ENCODE measurements at places on chromosomes 7 and 10.

GRCh38 chr7:70372768-70373515 lies 759.0 kb upstream of the GALNT17 start:
- no peak for DNase-seq

GRCh38 chr7:83732305-83732704 lies 83.4 kb upstream of the SEMA3E start:
- no peak for DNase-seq

DNA sequence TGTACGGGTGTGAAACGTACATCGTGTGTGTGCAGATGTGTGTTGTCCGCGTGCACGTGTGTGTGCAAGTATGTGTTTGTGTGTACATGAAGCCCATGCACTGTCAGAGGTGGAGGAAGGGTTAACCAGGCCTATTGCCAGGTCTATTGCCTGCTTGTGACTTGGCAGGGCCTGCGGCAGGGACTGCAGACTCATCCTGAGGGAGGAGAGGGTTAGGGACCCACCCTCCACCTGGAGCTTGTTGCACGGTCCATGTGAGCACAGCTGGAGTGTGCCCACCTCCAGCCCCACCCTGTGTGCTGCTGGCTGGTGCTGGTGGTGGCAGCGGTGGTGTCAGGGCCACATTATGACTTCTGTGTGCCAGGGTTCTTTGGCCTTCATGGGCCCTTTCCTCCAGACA lies 7.1 kb upstream of the AQP1 start:
- no peak for DNase-seq

GRCh38 chr7:141339603-141340002 lies 211.6 kb upstream of the AGK start:
- no peak for DNase-seq

DNA sequence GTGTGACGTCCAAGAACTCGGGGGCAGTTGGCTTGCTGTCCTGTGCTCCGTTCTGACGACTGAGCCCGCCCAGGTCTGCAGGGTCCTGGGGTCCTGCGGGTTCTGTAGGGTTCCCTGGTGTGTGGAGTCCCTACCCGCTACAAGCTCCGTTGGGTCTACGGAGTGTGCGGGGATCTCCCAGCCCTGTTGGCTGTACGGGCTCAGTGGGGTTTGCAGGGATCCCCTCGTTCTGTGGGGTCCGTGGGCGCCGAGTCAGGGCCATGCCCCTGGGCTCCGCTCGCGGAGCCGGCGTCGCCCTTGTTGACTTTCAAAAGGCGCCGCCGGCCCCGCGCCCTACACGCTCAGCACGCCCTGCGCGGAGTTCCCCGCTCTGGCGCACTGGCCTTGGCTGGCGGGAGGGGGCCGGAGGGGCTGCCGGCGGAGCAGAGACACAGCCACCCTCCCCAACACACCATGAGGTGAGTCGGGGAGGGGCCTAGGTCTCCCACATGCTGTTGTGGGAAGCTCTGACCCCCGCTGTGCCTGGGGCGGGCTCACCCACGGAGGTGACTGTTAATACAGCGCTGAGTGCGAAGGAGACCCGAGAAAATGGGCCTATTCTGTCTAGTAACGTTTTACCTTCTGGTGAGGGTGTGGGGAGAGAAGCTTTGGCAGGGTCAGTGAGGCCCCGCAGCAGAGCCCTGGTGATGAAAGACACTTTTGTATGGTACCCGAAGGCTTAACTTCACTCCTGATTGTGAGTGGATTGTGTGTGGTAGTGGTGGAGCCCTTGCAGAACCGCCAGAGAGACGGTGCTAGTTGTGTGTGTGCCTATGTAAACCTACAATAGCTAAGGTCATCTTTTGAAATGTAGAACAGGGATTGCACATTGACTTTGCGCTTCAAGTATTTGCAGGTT lies 8.1 kb downstream of the TASOR2 start:
- peak; percentile 56 for DNase-seq

GRCh38 chr7:50274361-50274760 lies 30.2 kb upstream of the IKZF1 start:
- DNase-seq = no peak

DNA sequence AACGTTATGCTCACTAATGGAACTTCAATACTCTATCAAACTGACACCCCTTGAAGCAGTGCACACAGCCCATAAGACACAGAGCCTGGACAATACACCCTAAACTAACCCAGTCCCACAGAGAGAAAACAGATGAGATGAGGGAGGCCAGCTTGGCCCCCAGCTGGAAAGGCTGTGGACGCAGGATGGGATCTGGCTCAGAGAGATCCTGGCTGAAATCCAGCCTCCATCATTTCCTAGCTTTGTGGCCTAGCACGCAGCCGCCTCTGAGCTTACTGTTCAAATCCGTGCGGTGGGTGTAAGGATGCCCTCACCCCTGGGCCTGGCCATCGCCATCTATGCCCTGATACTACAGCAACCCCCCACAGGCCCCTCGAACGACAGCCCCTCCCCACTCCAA lies 32.7 kb downstream of the SNX8 start:
- DNase-seq = no peak

DNA sequence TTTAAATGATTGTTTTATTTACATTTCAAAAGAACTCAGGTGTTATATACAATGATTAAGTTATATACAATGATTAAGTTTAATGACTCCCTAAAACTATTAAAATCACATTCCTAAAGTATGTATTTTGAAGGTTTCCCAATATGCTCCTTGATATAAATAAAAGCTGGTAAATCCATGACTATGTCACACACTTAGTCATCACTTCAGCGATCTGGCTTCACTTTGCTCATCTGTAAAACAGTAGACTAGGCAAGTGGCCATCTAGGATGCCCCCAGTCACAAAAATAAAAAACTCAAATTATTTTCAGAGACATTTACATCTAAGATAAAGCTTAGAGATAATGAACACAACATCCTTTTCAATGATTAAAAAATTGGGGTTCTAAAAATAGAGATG lies 10.8 kb downstream of the ICA1 start:
- no peak for DNase-seq

DNA sequence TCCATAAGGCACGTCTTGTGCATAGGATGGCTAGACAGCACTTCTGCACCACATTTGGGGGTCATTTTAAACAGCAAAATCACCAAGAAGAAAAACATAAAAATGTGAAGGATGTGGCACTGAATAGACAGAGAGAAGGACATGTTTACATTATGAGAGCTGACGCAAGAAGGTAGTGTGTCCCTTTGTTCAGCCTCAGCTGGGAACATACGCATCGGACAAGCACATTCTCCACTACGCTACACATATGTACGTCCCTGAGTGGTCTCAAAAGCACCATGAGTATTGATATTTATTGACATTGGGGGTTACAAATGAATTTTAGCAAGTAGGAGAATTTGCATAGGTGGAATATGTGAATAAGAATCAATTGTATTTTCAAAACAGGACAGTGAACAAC lies 20.2 kb downstream of the DDC start:
- no peak for DNase-seq

DNA sequence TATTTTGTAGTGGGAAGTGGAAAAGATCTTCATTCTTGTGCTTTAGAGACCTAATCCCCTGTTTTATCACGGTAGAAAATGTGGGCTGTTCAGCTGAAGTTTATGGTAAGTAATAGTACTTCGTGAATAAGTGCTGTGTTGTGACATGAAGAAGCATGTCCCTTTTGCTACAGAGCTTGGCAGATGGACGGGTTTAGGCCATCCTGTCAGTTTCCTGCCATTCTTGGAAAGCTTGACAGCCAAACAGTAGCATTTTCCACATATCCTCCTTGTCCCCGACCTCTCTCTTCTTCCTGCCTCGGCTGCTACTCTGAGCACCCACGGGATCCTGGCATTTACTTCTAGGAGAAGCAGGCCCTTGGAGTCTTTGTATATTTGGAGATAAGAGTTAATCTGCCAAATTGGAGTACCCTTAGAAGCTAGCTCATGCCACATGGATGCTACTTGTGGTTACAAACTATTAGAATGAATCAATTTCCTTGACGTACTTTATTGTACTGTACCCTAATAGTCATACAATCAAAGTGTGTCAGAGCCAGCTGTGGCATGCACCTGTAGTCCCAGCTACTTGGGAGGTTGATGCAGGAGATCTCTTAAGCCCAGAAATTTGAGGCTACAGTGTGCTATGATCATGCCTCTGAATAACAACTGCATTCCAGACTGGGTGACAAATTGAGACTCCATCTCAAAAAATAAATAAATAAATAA lies 39.2 kb downstream of the PNLIPRP3 start:
- no peak for DNase-seq

DNA sequence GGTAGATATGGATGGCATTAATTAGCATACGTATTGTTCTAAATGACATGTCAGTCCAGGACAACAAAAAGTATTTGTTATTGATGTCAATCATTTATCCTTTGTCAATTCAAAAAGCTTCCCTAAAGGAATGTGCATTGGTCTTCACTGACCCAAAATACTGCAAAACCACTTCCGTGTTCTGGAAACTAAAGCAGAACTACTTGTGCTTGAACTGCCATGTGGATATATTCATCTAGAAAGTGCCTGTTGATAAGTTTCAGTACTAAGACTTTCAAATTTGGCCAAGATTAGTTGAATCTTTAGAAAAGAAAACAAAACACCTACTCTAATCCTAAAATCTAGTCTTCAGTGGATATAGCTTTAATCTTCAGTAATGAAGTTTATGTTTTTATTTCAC lies 242.1 kb upstream of the PPP1R3A start:
- DNase-seq = no peak

DNA sequence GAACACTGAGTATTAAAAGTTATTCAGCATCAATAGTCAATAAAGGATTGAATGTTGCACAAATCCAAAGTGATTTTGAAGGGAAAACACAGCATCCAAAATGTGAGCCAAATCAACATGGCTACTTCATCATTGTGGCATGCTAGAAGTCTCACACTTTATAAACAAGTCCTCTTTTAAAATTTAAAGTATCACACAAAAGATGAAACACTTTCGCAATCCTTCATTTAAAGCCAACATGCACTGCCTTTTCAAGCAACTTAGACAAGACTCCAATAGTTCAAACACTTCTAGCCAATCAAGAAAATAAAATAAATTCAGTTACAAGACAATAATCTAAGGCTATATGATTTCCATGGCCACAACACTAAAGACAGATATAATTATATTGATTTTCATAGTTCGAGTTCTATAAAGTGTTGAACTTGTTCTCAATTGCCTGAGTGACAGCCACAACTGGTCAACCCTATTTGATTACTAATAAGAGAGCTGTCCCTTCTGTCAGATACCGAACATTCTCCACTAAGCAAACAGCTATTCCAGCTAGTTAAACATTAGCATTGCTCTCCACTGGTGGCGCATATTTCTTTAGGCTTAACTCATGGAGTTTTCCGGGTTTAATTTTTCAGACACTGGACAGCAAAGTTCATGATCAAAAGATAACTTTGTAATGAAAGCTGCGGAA lies 8.3 kb downstream of the EBF3 start:
- DNase-seq = no peak

- no peak for DNase-seq
Observed at GRCh38 chr7:42227936-42228591, 8.9 kb downstream of the GLI3 start.

- no peak for DNase-seq
Observed at GRCh38 chr7:30260246-30260768, 24.1 kb upstream of the ZNRF2 start.

GRCh38 chr7:22672846-22673680 lies 53.9 kb upstream of the IL6 start:
- no peak for DNase-seq

DNA sequence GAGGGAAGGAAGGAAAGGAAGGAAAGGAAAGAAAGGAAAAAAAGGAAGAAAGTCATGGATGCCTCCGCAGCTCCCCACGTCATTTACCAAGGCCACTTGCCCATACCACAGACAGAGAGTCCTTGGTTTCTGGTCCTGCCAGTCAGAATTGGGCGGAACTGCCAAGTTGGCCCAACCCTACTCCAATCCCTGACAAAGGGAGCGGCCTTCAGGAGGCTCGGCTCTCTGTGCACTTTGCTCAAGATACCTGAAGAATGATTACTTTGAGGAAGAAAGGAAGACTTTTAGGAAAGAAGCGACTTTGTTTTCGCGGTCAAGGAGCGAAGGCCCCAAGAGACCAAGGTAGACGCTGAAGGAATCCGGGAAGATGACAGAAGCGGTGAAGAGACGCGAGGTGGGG lies 49.1 kb upstream of the FXYD4 start:
- no peak for DNase-seq

DNA sequence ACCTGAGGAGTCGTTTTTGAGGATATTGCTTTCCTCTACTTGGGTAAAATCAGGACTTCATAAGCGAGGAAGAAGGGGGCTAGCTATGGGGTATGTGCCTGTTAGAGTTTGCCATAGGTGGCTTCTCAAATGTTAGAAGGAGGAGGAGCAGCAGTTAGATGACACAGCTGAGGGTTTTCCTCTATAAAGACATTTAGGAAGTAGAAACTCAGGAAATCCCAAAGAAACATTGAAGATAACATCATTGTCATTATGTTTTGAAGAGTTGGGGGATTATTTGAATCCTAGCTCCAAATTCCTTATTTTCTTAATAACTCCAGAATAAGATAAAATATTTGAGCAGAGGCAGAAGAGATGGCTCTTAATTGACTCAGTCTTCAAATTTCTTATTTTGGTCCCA lies 58.9 kb upstream of the CC2D2B start:
- DNase-seq = no peak

DNA sequence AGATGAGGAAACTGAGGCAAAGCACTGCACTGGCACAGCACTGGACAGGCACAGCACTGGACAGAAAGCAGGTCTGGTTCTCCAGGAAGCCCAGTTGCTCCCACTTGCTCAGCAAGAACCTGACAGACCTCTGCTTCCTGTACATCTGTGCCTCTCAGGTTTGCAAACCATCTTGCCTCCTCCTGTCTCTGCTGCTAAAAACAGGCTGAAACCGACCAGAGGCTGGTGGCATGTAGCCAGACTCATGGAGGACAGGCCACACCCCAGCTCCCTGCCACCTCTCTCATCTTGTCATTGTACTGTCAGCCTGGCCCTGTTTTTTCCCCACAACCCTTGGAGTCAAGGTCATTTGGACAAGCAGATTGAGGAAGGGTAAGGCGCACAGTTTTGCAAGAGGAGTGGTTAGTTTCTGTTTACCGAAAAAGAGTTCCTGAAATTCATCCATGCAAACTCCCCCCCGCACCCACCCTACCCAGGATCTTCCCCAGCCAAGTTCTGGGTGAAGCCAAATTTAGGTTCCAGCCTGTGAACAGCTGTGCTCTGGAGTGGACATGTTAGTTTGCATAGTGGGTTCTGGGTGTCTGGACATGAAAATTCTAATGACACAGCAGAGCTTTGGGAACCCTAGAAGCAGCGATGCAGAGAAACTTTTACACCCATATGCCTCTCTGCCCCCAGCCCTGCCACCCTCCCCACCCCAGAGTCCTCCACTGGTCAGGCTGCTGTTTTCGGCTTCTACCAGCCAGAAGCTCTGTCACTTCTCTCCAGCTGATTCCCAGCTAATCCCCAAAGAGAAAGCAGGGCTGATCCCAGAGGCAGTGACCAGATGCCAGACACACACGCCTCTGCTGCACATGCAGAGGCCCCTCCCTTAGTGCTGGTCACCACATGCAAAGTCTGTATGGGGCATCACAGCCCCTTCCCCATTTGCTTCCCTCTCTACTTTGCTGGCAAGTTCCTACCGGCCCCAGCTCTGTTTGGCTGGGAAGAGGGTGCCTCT lies 8.5 kb upstream of the C10orf105 start:
- DNase-seq = peak; percentile 83

- no peak for DNase-seq
Observed at GRCh38 chr10:16581202-16581601, 59.5 kb upstream of the C1QL3 start.

Data from CD4-positive, alpha-beta T cell treated with Interleukin-4 for 4 hours (primary cell).